ENCODE measurements at places on chromosomes 5 and 9.

GRCh38 chr9:124839612-124840299, 13.5 kb upstream of the WDR38 start:
- no peak for DNase-seq
- no peaks in the 10 kb centered on the region for H3K36me3 ChIP-seq
- no peaks in the 10 kb centered on the region for H3K27me3 ChIP-seq
- H3K4me1 ChIP-seq: peaks cover 9% of the 10 kb centered on the region
- H3K27ac ChIP-seq: no peak overlapping the region

GRCh38 chr5:55520117-55520839, 14.5 kb downstream of the PLPP1 start:
- no peak overlapping the region for H3K4me3 ChIP-seq
- H3K36me3 ChIP-seq: no peaks in the 10 kb centered on the region
- H3K27ac ChIP-seq: peak overlapping the region; percentile 76
- peaks cover 52% of the 10 kb centered on the region for H3K4me1 ChIP-seq
- DNase-seq: no peak

- H3K27me3 ChIP-seq: no peaks in the 10 kb centered on the region
- H3K36me3 ChIP-seq: peaks cover 5% of the 10 kb centered on the region
- H3K27ac ChIP-seq: peak overlapping the region; percentile 35
- peaks cover 6% of the 10 kb centered on the region for H3K4me1 ChIP-seq
- no peak for DNase-seq
- no peak overlapping the region for H3K4me3 ChIP-seq
Measured at GRCh38 chr5:119397518-119398380, 41.9 kb downstream of the TNFAIP8 start.

DNA sequence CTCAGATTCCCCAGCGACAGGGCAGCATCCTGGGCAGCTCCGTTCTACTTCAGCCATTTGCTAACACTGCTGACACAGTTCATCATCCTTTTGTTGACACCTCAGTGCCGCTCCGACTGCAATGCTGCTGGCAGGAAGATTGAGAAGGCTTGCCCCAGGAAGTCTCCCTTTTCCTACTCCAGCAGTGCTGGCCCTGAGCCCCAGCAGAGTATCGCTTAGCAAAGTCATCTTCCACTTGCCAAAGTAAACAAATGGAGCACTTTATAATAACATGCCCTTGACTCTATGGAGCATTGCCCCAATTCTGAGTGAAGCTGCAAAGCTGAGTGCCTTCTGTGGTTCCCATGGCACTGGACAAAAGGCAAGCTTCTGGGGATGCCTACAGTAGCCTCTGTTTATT, 32.2 kb downstream of the PRLR start:
- H3K4me1 ChIP-seq: peaks cover 21% of the 10 kb centered on the region
- H3K27me3 ChIP-seq: no peaks in the 10 kb centered on the region
- H3K36me3 ChIP-seq: no peaks in the 10 kb centered on the region
- H3K27ac ChIP-seq: no peak overlapping the region
- peak; percentile 91 for DNase-seq

- H3K4me1 ChIP-seq: peaks cover 7% of the 10 kb centered on the region
- DNase-seq: peak; percentile 4
- no peak overlapping the region for H3K4me3 ChIP-seq
- H3K36me3 ChIP-seq: no peaks in the 10 kb centered on the region
Measured at GRCh38 chr9:121836366-121836885, 185.0 kb downstream of the DAB2IP start.

DNA sequence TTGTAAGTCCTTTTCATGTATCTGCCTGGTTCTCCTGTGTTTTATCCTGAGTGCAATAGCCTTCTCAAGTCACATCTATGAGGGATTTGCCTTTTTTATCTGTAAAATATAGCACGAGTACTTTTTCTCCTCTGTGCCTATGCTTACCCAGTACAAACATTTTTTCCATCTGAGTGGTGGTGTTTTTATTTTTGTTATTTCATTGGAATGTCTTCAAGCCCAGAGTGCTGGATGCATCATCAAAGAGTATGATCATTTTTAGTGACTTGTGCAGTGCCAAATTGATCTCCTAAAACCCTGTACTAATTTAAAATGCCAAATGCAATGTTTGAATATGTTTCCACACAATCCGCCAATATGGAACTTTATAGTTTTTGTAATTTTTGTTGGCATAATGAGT, 86.1 kb downstream of the TLE4 start:
- H3K27me3 ChIP-seq: no peaks in the 10 kb centered on the region
- no peak overlapping the region for H3K27ac ChIP-seq
- DNase-seq: no peak
- H3K4me3 ChIP-seq: no peak overlapping the region
- peaks cover 6% of the 10 kb centered on the region for H3K36me3 ChIP-seq

DNA sequence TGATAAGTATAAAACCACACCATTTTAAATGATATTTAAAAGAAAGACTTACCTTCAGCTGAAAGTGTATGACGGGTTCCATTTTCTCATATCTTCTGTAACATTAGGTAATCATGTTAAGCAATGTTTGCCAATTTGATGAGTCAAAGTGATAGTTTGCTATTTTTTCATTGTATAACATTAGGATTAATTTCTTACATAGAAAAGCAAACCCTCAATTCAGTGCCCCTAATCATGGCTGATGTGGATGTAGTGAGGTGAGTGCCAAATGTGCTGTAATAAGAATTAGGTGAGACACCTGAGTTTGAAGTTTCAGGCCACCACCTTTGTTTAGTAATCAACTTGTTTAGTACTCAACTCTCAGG, 68.0 kb downstream of the UNC13B start:
- H3K36me3 ChIP-seq: no peaks in the 10 kb centered on the region
- H3K27ac ChIP-seq: no peak overlapping the region
- H3K4me1 ChIP-seq: peaks cover 28% of the 10 kb centered on the region
- no peak overlapping the region for H3K4me3 ChIP-seq

DNA sequence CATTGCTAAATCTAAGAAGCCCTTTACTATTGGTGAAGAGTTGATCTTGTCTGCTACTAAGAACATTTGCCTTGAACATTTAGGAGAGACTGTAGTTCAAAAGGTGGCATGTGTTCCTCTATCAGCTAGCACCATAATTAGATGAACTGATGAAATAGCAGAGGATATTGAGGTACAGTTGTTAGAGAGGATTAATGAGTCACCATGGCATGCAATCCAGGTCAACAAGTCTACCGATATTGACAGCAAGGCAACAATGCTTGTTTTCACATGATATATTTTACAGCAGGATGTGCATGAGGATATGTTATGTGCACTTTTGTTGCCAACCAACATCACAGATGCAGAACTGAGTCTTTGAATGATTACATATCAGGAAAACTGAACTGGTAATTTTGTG, 134.3 kb upstream of the CDH9 start:
- DNase-seq: no peak
- no peak overlapping the region for H3K27ac ChIP-seq
- H3K27me3 ChIP-seq: no peaks in the 10 kb centered on the region
- no peaks in the 10 kb centered on the region for H3K36me3 ChIP-seq
- H3K4me3 ChIP-seq: no peak overlapping the region

DNA sequence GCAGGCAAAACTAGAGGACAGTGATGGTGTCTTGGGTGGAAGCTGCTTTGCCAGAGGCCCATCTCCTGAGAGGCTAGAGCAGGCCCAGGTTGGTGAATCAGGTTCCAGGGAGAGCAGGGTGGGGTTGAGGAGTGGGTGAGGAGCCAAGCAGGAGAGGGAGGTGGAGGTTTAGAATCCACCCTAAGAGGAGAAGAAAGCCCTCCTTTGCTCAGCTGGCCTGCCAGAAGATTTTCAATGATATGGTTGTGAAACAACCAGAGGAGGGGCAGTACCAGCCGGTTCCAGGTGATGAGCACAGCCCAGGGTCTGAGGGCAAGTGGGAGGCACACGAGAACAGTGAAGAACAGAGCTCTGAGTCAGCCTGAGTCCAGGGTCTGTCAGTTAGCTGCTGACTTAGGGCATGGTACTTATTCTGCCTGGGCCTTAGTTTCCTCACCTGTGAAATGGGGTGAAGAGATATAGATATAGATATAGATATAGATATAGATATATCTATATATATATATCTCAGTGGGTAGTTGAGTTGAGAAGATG, 17.8 kb downstream of the PPARGC1B start:
- no peaks in the 10 kb centered on the region for H3K36me3 ChIP-seq
- DNase-seq: no peak
- peaks cover 6% of the 10 kb centered on the region for H3K4me1 ChIP-seq

- H3K4me1 ChIP-seq: no peaks in the 10 kb centered on the region
- no peaks in the 10 kb centered on the region for H3K36me3 ChIP-seq
- H3K27me3 ChIP-seq: no peaks in the 10 kb centered on the region
- H3K27ac ChIP-seq: no peak overlapping the region
- DNase-seq: peak; percentile 83
Measured at GRCh38 chr5:136424835-136425584, 59.7 kb upstream of the TRPC7 start.

DNA sequence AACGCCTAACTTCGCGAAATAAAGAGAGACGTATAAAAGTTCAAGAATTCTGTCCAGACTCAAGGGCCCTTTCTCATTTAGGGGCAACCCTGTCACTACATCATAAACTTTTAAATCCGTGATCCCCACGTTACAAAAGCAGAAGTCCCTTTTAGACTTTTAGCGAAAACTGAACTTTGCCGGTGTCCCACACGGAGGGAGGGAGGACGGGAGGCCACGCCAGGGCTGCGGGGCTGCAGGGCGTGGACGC, 515 bp upstream of the F2R start:
- H3K36me3 ChIP-seq: no peaks in the 10 kb centered on the region
- no peak for DNase-seq
- peak overlapping the region; percentile 89 for H3K4me3 ChIP-seq
- H3K4me1 ChIP-seq: peaks cover 23% of the 10 kb centered on the region

- H3K4me1 ChIP-seq: no peaks in the 10 kb centered on the region
- no peak overlapping the region for H3K4me3 ChIP-seq
- H3K27me3 ChIP-seq: no peaks in the 10 kb centered on the region
- DNase-seq: no peak
- H3K27ac ChIP-seq: no peak overlapping the region
Measured at GRCh38 chr9:116027511-116027910, 126.1 kb upstream of the PAPPA start.

- H3K4me3 ChIP-seq: no peak overlapping the region
- DNase-seq: no peak
- H3K27me3 ChIP-seq: no peaks in the 10 kb centered on the region
- H3K27ac ChIP-seq: peak overlapping the region; percentile 74
- peaks cover 77% of the 10 kb centered on the region for H3K4me1 ChIP-seq
Measured at GRCh38 chr5:95843733-95844223, 21.3 kb upstream of the GLRX start.

GRCh38 chr9:61673247-61673646, 483.4 kb downstream of the SPATA31A7 start:
- no peak overlapping the region for H3K4me3 ChIP-seq
- H3K27me3 ChIP-seq: no peaks in the 10 kb centered on the region
- no peak for DNase-seq
- H3K27ac ChIP-seq: no peak overlapping the region
- H3K4me1 ChIP-seq: no peaks in the 10 kb centered on the region
- H3K36me3 ChIP-seq: no peaks in the 10 kb centered on the region

- H3K27ac ChIP-seq: peak overlapping the region; percentile 84
- no peak for DNase-seq
- H3K27me3 ChIP-seq: no peaks in the 10 kb centered on the region
- H3K36me3 ChIP-seq: no peaks in the 10 kb centered on the region
Measured at GRCh38 chr9:91818225-91818585, 131.8 kb downstream of the ROR2 start.

- no peak for DNase-seq
- peaks cover 37% of the 10 kb centered on the region for H3K4me1 ChIP-seq
- H3K27me3 ChIP-seq: peaks cover 22% of the 10 kb centered on the region
- H3K36me3 ChIP-seq: no peaks in the 10 kb centered on the region
Measured at GRCh38 chr5:147455822-147456450, 53.9 kb downstream of the DPYSL3 start.

GRCh38 chr5:36359267-36359666, 57.6 kb upstream of the RANBP3L start:
- no peaks in the 10 kb centered on the region for H3K27me3 ChIP-seq
- no peaks in the 10 kb centered on the region for H3K4me1 ChIP-seq
- H3K4me3 ChIP-seq: no peak overlapping the region
- H3K36me3 ChIP-seq: no peaks in the 10 kb centered on the region
